ENCODE measurements at places on chromosomes 7 and 10. TPM values are rescaled to one million over a fixed set of nuclear protein-coding genes. Genes with fewer than 3 reads are reported as not detected.
A peak's percentile ranks its signal among the peaks of the same experiment; 100 is the strongest.

The RASA4B gene
- total RNA-seq: 19.8 TPM

The SPDYE2 gene
- not detected for total RNA-seq

The STAM gene
- 77.6 TPM for total RNA-seq

The SLC35B4 gene
- 11.6 TPM for total RNA-seq

The SFRP5 gene
- total RNA-seq: 1.4 TPM

The FFAR4 gene
- not detected for total RNA-seq

The ZNF438 gene
- 15.0 TPM for total RNA-seq

The AKR1C2 gene
- total RNA-seq: 33.3 TPM

The FAM24B gene
- total RNA-seq: 10.1 TPM

The SFTPD gene
- total RNA-seq: not detected

The CH25H gene
- total RNA-seq: 0.36 TPM

The GPNMB gene
- 382 TPM for total RNA-seq

GRCh38 chr10:130066743-130067142 lies 43.9 kb downstream of the C10orf143 start:
- no peak for DNase-seq

DNA sequence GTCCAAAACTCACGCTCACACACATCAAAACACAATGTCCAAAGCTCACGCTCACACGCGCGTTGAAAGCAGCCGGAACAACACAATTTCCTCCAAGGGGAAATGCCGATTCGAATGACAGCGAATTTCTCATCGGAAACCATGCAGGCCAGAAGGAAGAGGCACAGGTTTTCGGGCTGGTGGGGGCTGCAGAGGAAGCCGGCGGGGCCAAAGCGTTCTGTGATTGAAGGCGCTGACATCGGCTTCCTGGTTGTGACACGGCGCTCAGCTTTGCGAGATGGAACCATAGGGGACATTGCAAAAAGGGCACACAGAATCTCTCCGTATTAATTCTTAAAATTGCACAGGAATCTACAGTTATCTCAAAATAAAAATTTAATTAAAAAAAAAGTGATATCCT lies 61.3 kb downstream of the FOXL3 start:
- DNase-seq: no peak

GRCh38 chr7:8217200-8218068 lies 44.5 kb downstream of the ICA1 start:
- peak; percentile 85 for DNase-seq

DNA sequence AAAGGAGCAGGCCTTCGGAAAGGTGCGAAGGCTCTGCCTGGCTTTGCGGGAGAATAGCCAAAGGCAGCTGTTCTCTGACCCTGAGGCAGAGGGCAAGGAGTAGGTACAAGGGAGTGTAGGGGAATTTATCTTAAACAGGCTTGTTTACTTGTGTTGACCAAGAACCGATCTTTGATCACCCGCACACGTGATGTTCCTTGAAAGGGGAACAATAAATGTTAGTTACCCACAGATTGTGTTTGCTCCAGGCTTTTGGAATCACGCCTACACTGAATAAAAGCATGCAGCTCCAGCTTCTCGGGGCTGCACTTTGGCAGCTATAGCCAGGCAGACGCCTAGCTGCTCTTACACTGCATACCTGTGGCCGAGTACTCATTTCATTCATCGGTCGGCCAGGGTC lies 420.8 kb downstream of the PHF14 start:
- no peak for DNase-seq

GRCh38 chr7:125241548-125241947 lies 311.9 kb upstream of the POT1 start:
- DNase-seq: no peak

DNA sequence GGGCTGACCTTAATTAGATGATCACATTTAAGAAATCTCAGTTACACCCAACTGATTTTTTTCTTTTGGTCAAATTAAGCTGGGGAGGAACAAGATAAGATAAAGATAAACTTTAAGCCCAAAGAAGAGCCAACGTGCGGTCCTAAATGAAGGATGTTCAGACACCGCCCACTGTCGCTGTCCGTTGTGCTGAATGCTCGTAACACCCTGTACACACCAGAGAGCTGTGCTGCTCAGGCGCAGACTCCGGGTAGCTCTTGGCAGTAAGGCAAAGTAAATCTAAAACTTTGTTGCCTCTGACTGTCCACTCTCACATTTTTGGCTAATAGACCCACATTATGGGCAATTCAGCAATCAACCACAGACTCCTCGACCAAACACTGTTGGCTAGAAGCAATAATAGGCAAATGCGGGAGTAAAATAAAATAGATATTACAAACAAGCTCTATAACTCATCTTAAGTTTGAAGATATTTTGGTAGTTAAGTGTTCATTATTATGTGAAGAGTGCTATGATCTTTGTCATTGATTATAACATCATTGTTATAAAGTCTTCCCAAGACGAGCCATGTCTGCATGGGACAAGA lies 57.1 kb downstream of the PLPP4 start:
- DNase-seq: peak; percentile 51

- DNase-seq: no peak
Observed at GRCh38 chr7:69295977-69296376, 302.3 kb upstream of the AUTS2 start.

GRCh38 chr7:16430133-16430532 lies 8.8 kb upstream of the CRPPA start:
- DNase-seq: no peak

- DNase-seq: no peak
Observed at GRCh38 chr7:90569368-90569767, 26.8 kb upstream of the CDK14 start.

DNA sequence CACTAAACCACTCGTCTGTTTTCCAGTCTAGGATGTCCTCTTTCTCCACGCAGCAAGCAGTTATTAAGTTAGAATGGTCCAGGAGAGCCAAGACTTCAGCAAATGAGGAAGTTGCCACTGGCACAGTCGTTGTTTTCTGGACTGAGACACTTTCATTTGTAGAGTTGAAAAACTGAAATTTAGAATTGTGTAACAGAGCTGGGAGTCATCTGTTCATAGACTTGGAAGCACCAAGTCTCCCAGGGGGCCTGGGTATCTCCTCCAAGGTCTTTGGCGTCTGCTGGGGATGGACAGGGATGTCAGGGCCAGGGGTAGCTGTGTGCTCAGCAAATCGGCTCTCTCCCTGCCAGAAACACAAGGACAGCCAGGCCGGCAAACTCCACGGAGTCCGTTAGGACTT lies 208.4 kb downstream of the FANK1 start:
- DNase-seq: no peak

DNA sequence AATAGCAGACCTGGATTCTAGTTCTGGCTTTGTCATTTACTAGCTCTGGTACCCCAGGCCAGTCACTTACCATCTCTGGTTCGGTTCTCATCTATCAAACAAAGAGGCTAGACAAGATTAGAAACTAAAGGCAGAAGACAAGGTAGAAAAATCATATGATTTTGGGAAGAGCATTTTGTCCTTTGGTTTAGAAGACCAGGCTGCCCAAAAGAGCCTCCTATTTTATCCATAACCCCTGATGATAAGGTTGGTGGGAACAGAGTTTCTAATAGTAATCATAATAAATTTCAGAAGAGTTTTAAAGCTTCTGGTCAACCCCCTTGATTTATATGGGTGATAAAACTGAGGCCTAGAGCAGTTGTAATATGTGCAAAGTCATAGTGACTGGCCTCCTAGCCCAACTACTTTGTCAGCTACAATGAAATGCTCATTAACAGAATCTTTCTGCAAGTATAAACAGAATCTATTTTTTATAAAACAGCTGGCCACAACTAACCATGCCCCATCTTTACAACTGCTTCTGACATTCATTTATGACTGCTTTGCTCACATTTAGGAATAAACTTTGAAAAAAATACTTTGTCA lies 23.4 kb downstream of the COX15 start:
- DNase-seq: peak; percentile 43

- no peak for DNase-seq
Observed at GRCh38 chr7:139631520-139632031, 108.1 kb downstream of the CLEC2L start.

DNA sequence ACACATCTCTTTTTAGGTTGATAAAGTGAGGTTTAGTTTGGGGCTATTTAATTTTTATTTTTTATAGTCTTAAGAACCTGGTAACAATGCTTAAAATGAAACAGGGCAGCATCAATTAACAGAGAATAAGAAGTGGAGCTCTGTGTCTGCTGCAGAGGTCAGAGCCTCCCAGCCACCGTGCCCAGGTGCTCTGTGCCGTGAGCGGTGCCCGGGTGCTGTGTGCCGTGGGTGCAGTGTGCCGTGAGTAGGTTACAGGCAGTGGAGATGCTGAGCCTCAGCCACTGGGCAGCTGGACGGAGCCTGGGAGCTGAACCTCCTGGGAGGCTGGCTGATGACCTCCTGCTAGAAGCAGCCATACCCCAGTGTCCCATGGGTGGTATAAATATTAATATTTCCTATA lies 250.0 kb downstream of the KLF6 start:
- DNase-seq: no peak

DNA sequence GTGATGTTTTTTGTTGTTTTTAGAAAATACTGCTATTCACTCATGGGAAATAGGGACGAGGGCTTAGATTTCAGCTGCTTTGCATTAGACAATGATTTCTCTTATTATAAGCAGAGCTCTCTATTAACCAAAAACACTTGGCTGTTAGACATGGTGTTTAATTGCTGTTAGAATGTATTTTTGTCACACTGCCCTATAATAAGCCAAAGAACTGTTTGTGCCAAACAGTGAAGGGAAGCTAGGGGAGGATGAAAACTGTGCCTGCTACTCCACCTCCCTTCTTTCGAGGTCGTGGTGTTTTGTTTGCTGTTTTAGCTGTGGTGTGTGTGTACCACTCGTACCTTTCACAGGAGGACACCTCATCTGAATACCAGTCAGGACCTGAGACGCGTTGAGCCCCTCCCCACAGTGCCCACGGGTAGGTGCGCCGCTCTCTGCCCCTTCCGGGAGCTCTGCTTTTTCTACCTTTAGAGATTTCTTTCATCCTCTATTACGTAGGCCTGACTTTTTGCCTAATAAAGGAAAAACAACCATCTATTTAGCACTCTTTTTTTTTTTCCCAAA lies 57.9 kb downstream of the CUX1 start:
- no peak for DNase-seq

DNA sequence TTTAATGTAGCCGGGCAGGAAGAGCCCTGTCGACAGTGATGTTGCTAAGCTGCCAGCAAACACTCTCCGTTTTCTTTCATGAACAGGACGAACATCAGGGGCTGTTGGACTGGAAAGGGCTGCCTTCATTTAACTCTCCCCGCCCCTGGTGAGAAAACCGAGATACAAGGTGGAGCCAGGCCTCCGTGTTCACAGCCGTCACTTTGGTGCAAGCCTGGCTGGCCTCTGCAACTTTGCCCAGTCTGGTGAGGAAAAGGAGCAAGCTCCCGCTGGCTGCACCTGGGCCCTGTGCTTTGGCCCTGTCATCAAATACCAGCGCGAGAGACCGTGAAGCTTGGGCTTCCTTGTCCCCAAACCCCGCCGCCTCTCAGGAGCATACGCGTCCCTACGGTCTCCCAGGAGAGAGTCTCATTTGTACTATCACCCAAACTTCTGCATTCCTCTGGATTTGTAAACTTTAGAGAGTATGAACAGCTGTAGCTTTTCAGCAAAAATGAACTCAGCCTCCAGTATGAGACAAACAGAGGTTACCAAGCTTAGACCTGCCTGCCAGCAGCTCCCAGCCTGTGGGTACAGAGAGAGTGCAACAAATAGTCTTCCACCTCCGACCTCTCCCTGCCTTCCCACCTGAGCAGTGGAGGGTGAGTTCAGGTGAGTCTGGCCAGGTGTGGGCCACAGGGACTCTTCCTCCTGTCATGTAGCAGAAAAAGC lies 445.3 kb upstream of the MGMT start:
- DNase-seq: no peak

DNA sequence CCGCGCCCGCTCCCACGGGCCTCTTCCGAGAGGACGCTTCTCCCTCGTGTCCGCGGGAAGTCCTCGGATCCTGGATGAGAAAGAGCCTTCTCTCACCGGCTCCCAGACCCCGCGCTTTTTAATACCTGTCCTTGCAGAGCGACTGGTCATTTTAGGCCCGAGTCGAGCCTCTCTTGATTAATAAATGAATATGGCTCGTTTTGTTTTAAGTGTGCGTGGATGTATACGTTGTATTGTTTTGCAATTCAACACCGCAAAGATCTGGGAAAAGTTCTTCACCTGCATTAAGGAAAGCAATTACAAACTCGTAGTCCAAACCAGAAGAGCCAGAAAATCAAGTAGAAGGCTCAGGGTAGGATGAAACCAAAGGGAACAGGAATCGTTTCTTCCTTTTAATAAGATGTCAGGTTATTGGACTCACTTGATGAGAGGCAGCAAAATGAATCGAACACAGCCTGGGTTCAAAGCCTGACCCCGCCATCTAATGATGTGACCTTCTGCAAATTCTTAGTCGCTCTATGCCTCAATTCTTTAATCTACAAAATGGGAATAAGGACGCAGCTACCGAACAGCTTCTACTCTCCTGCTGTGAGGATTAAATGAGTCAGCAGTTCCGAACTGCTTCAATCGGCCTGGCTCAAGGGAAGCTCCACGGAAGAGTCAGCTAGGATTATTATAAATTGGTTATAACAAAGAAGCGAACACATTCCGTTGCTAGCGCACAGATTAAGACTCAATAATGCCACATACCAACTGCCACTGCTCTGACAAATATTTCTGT lies 277.8 kb upstream of the NEBL start:
- no peak for DNase-seq

DNA sequence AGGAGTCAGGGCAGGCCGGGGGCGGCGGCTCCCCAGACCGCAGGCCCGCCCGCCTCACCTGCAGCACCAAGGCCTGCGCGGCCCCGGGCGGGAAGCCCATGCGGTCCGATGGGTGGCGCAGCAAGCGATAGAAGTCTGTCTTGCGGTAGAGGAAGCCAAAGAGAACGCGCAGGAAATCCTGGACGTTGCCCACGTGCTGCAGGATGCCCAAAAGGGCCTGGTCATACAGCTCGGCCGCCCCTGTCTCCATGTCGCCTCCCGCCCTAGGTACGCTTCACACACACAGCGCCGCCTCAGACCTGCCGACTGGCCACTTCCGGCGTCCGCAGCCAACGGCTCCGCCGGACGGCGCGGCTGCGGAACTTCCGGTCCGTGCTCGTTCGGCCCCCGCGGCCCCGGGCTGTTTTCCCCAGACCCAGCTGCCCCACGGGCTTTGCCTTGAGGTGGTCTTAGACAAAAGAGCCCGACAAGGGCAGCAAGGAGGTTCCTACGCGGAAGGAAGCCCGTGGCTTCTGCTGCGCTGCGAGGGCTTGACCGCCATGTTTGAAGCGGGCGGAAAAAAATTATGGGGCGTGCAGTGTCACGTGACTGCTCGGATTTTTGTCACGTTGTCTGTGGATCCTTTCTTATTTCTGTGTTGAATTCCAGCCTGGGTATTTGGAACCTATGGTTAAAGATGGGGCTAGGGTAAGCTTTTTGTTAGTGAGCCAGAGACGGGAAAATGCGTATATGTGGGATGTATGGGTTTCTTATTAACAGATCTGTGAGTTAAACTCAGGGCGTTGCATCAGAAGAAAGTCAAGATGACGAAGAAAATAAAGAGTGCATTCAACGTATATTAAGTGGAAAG lies at the start of gene NUDCD3:
TSS of gene NUDCD3 (minus strand) at position 308 of the 850 bp plus-strand sequence. CDS start at position 250, 58 bp downstream.
- DNase-seq: peak; percentile 93

DNA sequence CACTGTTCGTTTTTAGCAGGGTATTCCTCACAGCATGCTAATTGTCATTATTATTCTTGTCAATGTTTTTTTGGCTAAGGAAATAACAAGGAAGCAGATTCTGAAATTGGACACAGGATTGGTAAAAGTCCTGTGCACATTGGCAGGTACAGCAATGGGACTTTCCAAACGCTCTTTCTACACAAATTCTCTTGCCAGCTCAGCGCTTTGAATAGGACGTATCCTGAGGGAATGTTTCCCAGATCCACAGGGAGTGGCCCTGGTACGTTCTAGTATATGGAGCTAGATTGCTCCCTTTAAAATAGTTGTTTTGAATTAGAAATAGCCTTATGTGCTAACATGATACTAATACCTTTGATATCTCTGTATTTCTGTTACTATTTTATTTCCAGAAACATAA lies 82.8 kb upstream of the GRB10 start:
- no peak for DNase-seq

- no peak for DNase-seq
Observed at GRCh38 chr7:158378978-158379377, 208.6 kb downstream of the PTPRN2 start.
